ENCODE measurements at places on chromosomes 16 and 17.

DNA sequence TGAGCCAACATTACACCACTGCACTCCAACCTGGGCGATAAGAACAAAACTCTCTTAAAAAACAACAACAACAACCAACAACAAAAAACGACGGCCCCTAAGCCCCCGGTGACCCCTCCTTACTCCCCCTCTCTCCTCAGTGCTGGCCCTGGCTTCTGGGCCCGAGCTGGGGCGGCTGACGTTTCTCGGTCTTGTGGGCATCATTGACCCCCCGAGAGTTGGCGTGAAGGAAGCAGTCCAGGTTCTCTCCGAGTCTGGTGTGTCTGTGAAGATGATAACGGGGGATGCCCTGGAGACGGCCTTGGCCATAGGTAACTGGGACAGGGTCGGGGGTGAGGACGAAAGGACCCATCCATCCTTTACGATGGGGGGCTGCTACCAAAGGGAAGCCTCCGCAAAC lies 52.7 kb downstream of the MEAK7 start:
- DNase-seq: no peak

DNA sequence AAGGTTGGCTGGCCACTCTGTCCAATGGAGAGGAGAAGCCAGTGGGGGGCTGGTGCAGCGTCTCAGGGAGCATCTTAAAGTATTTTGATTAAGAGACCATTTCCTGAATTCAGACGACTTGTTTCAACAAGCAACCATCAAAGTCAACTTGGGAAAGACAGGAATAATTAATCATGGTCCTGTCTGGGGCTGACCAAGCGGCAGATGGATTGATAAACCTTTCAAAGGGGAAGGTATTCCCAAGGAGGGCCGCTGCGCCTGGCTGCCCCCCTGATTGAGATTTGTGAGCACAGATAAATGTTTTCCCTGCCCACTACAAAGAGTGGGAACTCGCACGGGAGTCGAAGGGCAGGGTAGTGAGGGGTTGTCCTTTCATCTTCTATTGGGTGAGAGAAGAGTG lies 47.5 kb downstream of the HNF1B start:
- DNase-seq: no peak

- DNase-seq: no peak
These were observed 37.9 kb downstream of the KCNJ2 start for GRCh38 chr17:70207184-70207583.

GRCh38 chr17:72931635-72932034 lies 160.9 kb downstream of the SLC39A11 start:
- DNase-seq: no peak

- no peak for DNase-seq
These were observed 52.7 kb upstream of the NETO2 start for GRCh38 chr16:47196457-47196856.

DNA sequence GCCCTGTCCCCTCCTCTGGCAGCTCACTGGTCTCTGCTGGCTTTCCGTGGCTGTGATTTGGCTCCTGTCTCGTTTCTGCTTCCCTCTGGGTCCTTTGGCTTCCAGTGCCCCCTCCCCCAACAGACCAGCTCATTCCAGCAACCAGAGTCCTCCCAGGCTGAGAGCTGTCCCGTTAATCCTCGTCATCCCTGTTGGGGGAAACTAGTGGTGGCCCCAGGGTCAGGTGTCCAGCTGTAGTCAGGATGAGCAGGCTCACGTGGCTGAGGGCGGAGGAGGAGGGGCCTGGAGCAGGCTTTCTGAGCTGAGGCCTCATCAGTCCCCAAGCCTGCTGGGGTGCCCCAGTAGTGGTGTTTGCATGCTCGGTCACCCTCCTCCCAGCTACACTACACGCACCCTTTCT lies 10.7 kb upstream of the CBX4 start:
- DNase-seq: no peak

GRCh38 chr17:6098050-6098822 lies 28.1 kb downstream of the WSCD1 start:
- DNase-seq: no peak

GRCh38 chr16:175011-175949 lies 1.2 kb upstream of the HBA1 start:
- DNase-seq: no peak

DNA sequence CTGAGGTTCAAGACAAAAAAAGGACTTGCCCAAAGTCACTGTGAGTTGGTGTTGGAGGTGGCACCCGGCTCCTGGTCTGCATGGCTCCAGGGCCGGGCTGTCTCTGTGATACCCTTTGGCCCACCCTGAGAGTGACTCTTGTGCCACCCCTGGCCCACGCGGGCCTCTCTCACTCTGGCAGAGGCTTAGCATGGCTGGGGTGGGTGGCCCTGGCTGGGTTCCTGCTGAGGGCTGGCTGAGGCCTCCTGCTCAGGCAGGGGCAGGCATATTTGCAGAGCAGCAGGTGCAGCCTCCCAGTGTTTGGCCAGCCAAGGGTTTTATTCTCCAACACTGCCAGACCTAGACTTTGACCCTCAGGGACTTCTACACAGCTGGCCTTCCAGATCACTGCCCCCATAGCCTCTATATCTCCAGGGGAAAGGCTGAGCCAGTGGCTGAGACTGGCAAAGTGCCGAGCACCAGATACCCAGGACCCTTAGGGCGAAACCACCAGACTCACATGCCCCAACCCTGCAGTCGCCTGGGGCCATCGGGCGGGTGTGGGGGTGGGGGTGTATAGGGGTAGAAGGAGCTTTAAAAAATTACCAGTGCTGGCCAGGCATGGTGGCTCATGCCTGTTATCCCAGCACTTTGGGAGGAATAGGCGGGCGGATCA lies 21.5 kb upstream of the ADGRG1 start:
- DNase-seq: no peak

DNA sequence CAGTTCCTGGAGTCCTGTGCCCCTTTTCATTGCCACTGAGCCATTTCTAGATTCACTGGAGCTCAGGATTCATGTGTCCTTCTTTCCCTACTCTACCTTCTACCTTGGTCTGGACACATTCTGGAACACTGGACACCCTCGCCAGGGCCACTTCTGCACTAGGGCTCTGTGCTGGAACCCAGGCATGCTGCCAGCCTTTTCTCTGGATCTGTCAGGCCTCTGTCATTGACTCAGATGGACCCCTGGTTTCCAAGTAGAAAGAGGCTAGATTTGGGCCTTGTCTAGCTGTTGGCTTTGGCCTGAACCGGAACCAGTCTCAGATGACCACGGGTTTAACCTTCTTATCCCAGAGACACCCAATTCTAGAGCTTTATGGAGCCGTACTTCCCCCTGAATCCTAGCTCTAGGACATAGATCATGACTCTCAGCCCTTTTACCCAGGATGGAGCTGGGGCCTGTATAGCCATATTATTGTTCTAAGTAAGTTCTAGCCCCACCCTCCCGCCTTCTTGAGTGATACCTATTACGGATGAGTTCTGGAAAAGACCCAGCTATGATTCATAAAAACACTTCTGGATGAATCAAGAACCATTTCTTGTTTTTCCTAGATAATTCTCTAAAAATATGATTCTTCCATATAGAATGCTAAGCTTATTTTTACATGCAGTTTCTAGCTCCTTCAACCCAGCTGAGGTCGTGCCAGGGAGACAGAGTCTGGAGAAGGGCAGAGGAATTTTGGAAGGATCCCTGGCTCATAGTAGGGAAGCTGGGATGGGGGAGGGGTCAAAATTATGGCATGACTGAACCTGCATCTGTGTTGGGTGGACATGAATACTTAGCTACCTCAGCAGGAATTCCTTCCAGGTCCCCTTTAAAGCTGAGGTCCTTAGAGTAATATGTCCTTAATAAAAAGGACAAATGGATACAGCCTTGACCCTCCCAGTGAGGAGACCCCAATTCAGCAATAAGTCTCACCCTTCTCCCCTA lies 1.1 kb upstream of the CHRNB1 start:
- no peak for DNase-seq

DNA sequence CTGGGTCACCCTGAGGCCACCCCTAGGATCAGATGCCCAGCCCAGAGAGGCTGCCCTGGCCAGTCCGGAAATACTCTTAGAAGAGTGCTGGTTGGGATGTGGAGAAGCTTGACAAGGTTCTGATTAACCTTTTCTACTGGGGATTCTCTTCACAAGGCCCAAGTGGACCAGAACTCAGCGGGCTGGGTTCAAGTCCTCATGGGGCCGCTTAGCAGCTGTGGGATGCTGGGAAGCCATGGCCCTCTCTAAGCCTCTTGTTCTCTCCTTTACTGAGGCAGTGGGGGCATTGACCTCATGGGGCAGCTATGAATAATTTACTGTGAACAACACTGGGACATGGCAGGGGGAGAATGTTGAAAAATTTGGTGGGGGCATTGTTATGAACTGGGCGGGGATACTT lies 92.8 kb downstream of the CYLD start:
- no peak for DNase-seq

- no peak for DNase-seq
These were observed 183.9 kb upstream of the HSBP1 start for GRCh38 chr16:83623892-83624291.

- DNase-seq: no peak
These were observed 131.0 kb downstream of the CCDC144A start for GRCh38 chr17:16820979-16821543.

GRCh38 chr16:23499801-23500200 lies 10.5 kb downstream of the GGA2 start:
- no peak for DNase-seq

DNA sequence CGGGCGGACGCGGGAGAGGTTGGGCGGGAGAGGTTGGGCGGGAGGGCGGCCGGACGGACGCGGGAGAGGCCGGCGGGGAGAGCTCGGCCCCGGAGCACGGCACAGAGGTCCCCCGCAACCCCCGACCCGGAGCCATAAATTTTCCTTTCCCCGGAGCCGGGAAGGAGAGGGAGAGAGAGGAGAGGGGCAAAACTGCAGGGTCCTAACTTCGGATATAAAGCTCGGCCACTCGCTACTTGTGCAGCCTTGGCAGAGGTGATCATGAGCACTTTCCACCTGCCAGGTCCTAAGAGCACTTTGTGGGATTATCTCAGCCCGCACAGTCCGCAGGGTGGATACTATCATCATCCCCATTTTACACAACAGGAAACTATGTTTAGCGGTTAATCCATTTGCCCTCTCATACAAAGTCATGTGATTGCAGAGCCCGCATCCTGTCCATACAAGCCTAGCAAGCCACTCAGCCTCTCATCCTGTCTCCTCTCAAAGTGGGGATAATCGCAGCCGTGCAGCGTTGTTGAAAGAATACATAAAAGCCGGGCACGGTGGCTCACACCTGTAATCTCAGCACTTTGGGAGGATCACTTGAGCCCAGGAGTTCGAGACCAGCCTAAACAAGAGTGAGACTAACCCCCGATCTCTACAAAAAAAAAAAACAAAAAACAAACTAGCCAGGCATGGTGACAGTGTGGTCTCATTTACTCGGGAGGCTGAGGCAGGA lies 780 bp upstream of the DCAKD start:
- peak; percentile 41 for DNase-seq

- DNase-seq: no peak
These were observed 224.2 kb downstream of the PARN start for GRCh38 chr16:14405611-14406537.

DNA sequence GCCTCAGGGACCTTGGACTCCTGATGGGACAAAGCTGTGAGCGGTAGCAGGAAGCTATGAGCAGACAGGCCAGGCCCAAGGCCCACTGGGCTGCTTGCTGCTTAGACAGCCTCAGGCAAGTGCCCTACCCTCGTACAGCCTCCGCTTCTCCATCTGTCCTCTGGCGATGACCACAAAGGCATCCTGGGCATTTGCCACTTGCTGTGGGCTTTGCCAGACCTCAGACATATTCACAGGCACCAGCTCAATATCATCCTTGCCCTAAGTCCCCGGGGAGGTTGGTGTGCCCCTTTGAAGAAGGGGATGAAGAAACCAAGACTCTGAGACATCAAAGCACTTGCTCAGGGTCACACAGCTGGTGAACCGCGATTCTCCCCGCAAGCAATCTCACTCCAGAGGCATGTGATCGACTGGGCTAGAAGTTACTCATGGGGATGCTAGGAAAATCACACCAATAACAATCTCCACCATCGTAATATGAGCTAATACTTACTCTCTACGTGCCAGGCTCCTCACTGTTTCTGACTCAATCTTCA lies 21.7 kb downstream of the PPL start:
- no peak for DNase-seq

DNA sequence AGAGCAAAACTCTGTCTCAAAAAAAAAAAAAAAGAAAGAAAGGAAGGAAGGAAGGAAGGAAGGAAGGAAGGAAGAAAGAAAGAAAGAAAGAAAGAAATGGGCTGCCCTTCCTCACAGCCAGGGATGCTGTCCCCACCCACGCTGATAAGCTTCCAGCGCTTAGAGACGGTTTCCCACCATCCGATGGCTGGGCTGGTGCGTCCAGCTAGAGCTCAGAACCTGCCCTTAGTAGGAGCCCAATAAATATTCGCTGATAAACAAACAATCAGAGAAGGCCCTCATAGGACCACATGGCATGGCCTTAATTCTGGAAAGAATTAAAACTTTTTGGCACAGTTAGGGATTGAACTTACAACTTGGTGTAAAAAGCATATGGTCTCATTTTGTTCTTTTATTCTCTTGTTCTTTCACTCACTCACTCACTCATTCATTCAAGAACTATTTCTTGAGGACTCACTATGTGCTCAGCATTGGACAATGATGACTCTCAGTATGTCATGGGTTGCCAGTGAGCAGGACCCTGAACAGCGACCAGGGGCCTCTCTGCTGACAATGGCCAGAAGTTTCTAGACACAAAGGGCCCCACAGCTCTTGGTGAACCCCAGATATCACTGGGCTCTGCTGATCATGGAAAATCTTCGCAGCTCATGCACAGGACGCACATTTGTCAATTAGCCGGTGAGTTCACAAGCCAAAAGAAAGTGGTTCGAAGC lies 32.5 kb upstream of the TNRC6C start:
- DNase-seq: no peak

DNA sequence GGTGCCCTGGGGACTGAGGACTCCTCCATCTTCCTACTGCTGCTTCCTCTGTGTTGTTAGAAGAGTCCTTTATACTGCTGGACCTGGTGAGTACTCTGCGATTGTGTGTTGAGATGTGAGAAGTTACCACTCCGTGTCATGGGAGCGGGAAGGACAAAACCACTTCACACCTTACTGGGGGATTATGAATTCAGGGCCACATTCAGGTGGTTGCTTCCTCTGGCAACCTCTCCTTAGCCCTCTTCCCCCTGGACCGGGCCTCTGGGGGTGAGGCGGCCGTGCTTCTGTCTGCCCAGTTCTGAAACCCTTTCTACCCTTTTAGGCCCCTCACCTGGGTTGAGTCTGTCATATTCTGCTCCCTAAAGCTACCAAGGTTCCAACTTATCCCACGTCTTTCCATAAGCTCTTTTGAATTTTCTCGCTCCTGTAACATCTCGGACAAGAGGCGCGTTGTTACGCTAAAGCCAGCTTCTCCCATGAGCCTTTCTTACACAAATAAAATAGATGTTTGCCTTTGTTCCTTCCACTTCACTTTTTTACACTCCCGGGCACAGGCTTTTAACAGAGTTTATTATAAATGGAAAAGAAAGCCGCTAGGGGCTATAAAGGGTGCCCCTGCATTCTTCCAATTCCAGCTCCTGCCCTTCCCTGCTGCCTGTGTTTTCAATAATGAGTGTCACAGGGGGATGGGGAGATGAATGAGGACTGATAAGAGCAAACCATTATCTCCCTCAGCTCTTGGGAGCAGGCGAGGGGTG lies 20.7 kb upstream of the CDH13 start:
- no peak for DNase-seq

GRCh38 chr16:22726868-22727267 lies 87.1 kb upstream of the HS3ST2 start:
- DNase-seq: no peak

All from stimulated activated CD4-positive, alpha-beta T cell treated with anti-CD3 and anti-CD28 coated beads, TNF-alpha, amount 100 ng/mL, for 48 hours (primary cell).